ENCODE measurements at places on chromosomes 2 and 18.

DNA sequence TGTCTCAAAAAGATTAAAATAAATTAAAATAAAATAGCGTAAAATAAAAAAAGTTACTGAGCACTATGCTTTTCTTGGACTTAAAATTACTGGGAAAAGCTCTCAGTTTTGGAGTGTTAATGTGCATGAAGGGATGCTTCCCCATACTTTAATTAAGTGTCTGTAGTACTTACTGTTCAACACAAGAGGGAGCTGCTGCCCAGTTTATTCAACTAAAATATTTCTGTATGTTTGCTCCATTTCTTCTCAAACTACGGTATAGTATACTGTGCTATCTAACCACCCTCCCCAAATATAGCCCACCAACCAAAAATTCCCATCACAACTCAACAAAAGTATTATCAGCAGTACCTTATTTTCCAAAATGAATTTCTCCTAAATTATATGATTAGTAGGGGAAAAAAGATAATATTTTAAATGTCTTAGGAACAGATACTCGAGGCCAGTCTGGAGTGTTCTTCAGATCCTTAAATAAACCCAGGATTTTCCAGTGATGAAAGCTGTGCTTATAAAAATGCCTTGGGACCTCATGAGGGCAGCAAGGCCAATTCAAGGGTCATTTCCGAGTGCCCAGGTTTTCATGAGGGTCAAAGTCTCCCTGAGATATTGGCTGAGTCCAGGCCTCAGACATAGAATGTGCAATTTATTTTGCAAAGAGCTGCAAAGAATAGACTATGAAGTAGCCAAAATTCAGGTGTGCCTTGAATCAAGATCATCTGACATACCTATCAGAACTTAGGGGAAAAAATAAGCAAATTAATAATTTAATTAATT is 64.1 kb downstream of the CHRNA1 start:
- peak; percentile 46 for DNase-seq

DNA sequence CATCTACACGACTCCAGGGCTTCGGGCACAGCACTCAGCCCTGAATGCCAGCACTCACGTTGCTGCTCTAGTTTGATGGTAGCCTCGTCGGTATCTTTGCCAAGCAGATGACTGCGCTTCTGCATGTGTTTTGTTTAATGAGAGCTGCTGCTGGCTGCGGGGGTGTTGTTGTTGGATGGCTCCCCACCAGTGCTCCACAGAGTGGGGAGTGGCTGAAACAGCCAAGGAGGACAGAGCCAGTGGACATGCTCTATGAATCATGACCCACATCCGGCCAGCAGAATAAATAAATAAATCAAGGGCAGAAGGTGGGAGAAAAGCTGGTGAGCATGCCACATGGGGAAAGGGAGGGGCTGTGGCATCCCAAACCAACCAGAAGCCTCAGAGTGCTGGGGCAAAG is 131.2 kb upstream of the SOX11 start:
- peak; percentile 40 for DNase-seq

DNA sequence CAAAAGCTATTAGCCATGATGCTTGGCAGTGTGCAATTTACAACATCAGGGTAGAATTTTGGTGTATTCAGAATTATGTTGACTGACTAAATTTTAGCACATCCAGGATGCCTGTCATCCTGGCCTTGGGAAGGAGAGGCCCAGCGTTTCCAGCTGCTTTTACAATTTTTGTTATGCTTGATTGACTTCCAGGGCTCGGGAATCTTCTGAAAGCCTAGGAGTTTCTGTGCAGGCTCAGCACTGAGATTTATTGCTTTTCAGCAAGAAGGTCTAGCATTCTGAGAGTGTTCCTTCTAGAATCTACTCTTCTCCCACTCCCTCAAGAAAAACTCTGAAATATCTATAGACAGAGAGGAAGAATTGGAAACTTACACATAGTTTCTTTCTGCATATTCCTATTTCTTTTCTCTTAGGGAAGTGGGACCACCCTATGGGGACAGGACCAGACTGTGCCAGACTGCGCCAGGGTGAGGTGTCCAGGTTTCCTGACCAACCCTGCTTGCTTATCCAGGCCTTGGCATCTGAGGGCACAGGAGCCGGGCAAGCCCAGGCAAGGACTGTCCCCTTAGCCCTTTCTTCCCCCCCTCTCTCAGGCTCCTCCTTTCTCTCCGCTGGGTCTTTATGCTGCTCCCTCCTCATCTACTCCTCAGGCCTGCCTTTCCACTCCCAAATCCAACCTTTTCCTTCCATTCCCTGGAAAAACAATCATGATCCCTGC is 26.9 kb downstream of the MAIP1 start:
- DNase-seq = no peak

- DNase-seq = no peak
Measured at GRCh38 chr18:9721893-9722550, 13.9 kb downstream of the RAB31 start.

GRCh38 chr2:149136111-149136510 is 97.6 kb downstream of the LYPD6B start:
- DNase-seq = no peak

DNA sequence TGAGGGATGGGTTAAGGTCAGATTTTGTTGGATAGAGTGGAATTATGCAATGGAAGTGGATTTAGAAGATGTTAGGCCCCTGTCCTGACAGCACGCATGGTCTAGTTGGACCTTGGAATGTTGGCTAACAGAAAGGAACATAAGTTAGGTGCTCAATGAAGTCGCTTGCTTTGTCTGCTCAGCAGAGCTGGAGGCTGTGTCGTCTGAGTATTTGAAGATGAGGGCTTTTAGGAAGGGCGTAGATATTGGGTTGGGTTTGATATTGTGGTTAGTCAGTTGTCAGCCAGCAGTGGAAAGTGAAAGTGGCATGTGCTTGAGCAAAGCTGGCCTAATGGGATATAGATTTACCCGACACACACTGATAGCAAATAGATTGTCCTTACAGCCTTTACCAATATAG is 239.3 kb downstream of the PRKCE start:
- no peak for DNase-seq

- no peak for DNase-seq
Measured at GRCh38 chr18:58095222-58095621, 51.2 kb downstream of the NEDD4L start.

Data from spinal cord (tissue), 10 donors.